ENCODE measurements at places on chromosomes 2 and 18.

GRCh38 chr18:36624451-36625167 is 204.2 kb downstream of the TPGS2 start:
- DNase-seq: no peak

DNA sequence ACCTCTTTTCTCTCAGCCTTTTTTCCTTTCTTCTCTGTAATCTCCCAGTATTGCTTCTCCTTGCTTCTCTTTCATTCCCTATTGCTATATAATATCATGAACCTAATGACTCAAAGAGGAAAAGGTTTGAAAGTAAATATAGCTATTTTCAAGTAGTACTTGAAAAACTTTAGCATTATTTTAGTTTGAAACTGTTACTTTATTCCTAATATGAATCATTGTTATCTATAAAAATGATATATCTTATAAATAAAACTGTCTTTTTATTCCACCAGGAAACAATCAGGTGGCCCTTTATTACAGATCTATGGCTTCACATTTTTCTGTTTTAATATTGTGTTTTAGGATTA is 311 bp upstream of the SCN1A start:
- no peak for DNase-seq

GRCh38 chr2:29053223-29053622 is 21.1 kb downstream of the PCARE start:
- DNase-seq: no peak

DNA sequence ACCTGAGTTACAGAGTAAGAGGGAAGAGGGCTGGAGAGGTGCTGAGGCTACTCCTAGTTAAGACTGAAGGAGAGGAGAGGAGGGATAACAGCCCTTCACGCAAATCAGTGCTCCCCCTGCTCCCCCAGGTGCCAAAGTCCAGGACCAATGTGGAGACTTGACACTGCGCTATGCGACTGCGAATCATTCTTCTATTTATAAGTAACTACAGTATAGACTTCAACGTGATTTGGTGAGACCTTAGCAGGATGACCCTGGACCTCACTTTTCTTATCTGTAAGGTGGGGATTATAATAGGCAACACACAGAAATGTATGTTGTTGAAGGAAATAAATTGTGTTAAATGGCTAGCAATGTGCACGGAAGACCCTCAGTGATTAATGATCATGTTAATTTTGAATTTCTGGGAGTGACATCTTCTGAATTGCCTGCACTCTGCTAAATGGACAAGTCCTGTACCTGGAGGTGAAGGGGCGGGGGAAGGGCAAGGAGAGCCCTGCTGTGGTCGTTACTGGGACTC is 11.0 kb downstream of the EN1 start:
- DNase-seq: no peak

DNA sequence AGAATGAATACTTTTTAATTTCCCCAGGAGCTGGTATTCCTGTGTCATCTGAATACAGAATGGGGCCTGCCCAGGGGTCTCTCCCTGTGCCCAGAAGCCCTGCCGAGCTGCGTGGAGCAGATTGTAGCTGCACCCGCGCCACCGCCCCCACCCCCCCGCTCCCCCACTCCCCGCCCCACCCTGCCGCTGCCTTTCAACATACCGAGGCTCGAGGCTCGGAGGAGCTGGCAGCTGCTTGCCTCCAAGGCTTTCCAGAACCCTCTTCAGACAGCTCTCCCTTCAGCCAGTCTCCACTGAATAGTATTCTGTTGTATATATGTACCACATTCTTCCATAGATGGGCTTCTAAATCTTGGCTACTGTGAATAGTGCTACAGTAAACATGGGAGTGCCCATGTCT is 150.7 kb downstream of the TSN start:
- no peak for DNase-seq

DNA sequence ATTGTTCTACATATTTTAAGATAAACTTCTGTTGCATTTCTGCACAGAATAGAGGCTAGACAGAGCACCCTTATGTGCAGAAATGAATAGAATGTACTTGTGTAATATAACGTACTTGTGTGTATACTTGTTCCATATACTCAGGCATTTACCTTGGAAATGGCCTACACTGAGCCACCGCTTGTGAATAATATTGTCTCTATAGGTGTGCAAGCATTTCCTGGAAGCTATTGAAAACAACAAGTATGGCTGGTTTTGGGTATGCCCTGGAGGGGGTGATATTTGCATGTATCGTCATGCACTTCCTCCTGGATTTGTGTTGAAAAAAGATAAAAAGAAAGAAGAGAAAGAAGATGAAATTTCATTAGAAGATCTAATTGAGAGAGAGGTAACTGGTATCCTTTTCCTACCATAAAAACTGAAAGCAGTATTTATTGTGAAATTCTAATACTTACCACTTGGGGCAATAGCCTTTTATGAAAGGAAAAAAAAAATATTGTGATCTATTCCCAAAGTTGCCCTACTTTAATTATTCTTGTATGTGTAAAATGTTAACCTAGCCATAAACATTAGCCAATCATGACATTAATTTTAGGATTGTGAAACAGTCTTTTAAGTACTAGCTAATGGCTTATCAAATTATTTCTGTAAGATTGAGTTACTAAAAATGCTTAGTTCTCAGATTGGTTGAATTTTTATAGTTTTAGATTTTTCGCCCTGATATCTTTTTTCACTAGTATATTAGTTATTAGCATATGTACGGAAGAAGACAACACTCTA is 18.0 kb downstream of the ZC3H15 start:
- no peak for DNase-seq

DNA sequence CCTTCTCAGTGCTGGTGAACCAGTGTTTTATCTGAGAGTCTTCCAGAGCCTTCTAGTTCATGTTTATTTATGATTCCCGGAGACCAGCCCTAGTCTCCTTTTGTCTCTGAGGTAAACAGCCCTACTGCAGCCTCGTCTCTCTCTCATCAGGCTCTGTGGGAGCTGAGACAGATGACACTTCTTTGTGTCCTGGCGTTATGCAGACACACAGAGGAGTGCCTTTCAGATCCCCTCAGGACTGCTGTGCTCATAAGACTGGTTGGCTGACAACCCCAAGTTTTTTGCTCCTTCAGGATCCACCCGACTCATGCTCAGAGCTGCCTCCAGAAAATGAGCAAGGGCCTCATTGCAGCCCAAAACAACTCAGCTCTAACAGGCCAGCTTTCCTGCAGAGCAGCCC is 523.8 kb upstream of the SPHKAP start:
- no peak for DNase-seq

- no peak for DNase-seq
Measured at GRCh38 chr18:26919627-26920026, 54.1 kb upstream of the AQP4 start.

DNA sequence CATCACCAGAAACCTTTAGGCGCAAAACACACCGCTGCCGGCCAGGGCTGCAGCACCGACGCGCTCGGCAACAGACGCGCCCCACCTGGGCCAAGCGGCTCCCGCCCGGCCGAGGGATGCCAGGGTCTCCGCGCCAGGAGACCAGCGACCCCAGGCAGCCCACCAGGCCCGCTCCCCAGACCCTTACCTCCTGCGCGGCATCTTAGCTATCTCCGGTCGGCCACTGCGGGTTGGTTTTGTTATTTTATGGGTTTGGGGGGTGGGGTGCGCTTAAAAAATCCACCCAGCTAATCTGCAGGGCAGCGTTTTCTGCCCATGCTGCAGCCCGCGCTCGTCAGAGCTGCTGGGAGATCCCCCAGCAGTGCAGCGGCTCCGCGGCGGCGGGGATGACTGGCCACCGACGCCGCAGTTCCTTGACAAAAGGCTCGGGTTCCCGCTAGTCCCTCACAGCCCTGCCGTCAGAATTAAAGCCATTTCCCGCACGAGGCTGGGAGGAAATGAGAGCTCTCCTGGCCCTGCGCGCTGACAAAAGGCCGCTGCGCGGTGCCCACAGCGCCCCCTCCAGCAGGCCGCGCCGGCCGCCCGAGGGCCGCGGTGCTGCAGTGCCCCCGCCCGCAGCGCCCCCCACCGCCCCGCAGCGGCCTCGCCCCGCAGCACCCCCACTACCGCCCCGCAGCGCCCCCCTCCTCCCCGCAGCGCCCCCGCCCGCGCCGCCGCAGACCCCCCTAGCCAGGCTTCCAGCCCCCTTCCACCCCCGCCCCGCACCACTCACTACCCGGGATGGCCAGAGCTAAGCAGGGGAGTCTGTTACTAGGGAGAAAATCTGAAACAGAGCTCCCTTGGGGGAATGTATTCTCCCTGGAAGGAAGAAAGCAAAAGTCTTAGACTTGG is at the start of gene ADD2:
Gene ADD2, minus strand, starts transcription at position 502 of the 891 bp plus-strand sequence. CDS start 61,792 bp downstream, outside the sequence.
- DNase-seq: no peak

DNA sequence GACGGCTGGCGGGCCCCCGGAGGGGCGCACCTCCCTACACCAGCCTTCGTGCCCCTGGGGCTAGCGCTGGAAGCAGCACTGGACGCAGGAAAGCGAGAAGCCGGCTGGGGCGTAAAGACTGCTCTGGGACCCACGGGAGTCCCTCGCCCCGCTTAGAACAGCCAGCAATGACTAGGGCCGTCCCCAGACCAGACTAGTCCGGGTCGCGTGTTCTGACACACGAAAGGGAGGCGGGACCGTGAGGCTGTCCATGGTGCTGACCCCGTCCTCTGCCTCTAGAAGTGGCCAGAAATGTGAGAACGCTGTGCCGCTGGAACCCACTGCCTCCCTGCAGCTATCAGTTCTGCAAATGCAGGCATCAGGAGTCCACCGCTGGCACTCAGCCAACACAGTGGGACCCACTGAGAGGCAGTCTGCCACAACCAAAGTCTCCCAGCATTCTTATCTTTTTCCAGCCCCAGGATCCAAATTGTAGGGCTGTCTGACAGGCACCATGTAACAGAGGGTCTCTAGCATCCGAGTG is at the start of gene UCN:
Gene UCN, minus strand, starts transcription at position 87 of the 523 bp plus-strand sequence. CDS start 550 bp downstream, outside the sequence.
- no peak for DNase-seq

GRCh38 chr2:124536591-124536990 is 511.5 kb downstream of the CNTNAP5 start:
- DNase-seq: no peak

DNA sequence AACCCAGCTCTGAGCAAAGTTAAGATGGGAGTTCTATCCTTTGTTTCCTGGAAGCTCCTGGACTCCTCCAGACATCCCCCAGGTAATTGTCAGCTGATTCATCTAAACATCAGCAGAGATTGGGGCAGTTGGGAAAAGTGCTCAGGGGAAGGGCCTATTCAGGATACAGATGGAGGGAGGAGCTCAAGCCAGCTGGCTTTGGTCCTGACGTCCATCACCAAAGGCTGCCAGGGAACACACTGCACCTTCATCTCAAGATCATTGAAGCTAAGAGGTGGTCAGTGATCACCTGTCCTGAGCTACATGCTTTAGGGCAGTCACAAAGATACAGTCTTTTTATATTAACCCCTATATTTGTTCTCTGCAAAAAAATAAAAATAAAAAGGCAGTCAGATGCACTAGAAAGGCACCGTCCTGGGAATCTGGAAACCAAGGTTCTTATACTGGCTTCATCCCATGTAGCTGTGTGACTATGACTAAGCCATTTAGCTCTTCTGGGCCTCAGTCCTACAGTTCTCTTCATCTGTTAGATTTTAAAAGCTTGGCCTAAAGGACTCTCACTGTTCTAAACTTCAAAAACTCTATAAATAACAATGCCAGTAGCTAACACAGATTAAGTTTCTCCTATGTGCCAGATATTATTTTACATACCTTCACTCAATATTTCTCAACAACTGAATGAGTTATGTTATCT is 446.5 kb downstream of the BCL11A start:
- no peak for DNase-seq

DNA sequence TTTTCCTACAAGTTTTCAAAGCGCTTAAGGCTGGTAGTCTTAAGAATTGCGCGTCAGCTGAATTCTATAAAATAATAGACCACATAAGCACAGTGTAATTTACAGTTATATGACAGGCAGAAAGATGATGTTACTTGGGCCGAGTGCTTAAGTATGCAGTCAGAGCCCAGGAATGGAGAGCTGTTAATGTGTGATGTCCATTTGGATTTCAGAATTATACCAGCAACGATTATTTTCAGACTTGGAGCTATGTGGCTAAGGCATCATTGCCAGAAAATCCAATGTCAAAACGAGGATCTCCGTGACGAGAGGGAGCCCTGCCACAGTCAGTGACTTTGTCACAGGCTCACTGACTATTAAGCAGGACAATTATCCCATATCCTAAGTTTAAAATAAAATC is 3.4 kb downstream of the KLF7 start:
- peak; percentile 6 for DNase-seq

GRCh38 chr2:1527153-1527992 is 114.1 kb downstream of the TPO start:
- peak; percentile 12 for DNase-seq

- no peak for DNase-seq
Measured at GRCh38 chr2:127386246-127386645, 1.5 kb downstream of the MAP3K2 start.

DNA sequence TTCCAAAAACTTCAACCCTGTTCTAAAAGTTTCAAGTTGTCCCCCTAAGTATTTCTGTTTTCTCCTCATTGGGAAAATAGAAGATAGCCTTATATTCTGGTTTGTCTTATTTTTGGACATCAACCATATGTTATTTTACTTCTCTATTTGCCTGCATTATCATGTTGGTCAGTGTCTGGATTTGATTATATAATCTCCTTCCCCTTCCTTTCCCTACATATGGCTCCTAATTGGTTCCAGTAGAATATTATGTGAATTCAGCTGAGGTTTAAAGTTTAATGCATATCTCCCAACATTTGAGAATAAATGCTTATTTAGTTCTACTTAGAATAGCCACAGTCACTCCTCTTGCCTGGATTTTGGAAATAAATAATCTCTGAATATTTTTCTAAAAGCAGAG is 66.9 kb downstream of the OXER1 start:
- no peak for DNase-seq

DNA sequence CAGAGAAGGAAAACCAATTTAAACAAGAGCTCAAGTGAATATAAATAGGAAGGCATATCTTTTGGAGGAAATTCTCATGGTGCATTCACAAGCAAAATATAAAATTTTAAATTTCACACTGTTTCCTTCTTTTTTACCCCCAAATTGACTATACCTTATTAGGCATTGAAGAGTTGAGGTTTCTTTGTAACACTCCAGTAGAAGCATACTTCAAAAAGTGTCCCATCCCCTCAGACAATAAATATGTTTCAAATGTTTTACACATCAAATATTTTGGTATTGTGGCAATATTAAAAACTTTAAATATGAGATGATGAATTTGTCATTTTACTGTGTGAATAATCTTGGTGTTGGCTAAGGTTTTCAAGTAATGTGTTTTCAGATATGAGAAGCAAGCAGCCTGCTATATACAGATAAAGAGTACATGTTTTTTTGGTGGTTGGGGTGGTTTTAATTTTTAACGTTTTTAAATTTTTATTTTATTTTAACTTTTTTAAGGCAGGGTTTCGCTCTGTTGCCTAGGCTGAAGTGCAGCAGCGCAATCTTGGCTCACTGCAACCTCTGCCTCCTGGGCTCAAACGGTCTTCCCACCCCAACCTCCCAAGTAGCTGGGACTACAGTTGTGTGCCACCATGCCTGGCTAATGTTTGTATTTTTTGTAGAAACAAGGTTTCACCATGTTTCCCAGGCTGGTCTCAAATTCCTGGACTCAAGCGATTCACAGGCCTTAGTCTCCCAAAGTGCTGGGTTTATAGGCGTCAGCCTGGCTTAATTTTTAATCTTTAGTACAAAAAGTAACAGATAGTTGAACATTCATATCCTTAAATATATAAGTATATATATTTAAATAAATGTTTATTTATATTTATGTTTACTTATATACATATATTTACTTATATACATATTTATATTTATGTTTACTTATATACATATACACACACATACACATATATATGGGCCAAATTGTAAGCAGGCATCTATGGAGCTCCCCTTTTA is 36.5 kb upstream of the DLX1 start:
- no peak for DNase-seq

- no peak for DNase-seq
Measured at GRCh38 chr18:51153659-51154371, 43.7 kb downstream of the MEX3C start.

- DNase-seq: no peak
Measured at GRCh38 chr2:27225526-27225925, 8.4 kb downstream of the CAD start.

GRCh38 chr2:79901161-79901560 is 388.3 kb downstream of the CTNNA2 start:
- no peak for DNase-seq
